ENCODE measurements at places on chromosomes 2 and 18.

DNA sequence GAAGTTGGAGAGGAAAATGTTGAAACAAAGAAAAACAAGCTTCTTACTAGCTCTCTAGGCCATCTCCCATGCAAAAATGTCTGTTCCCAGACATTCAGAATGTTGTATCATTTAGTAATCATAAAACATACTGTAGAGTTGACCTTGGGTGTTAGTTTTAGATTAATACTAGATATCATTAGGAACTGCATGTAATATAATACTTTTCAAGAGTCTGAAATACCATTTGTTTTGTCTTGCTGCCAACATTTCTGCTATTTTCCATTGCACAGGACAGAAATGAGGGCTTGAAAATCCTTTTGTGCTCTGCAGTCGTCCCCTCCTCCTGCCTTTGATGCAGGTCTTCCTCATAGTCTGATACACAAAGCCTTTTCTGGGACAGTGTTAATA lies 89.5 kb upstream of the RBMS1 start:
- DNase-seq = no peak

GRCh38 chr18:48621240-48621639 lies 82.4 kb downstream of the CTIF start:
- no peak for DNase-seq

- no peak for DNase-seq
Measured at GRCh38 chr18:79459946-79460480, 64.3 kb downstream of the NFATC1 start.

GRCh38 chr2:42216694-42217093 lies 47.5 kb downstream of the EML4 start:
- DNase-seq = no peak

GRCh38 chr2:159214325-159214865 lies 72.1 kb downstream of the WDSUB1 start:
- no peak for DNase-seq

Measured in stimulated activated naive CD8-positive, alpha-beta T cell treated with anti-CD3 and anti-CD28 coated beads, Interleukin-15, Interleukin-2, amounts not matched to agents 100 U/mL and 50 U/mL, for 24 hours (primary cell).